Mammary epithelial cell (primary cell): ENCODE measurements at places on chromosomes 11 and 22. TPM values are rescaled to one million over a fixed set of nuclear protein-coding genes. Genes with fewer than 3 reads are reported as not detected.

THY1 gene
- 1.6 and 5.7 TPM in 2 replicates for total RNA-seq

SLC25A1 gene
- 69.6 and 130 TPM in 2 replicates for total RNA-seq

UBQLN3 gene
- not detected for total RNA-seq

DNA sequence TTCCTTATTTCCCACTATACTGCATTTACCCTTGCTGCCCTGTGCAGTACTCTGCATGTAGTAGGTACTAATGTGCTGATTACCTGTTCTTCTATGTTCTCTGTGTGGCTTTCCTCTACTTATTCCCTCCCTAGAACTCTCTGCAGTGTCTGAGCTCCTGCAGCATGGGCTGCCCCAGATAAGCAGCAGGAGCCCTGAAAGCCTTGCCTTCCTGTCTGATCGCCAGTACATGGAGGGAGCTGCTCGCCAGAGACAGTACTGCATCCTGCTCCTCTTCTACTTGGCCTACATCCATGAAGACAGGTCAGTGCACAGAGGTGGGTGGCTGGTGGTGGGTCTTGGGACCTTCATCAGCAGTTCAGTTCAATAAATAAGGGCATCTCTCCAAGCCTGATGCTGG is 42.2 kb upstream of the CCDC134 start:
- DNase-seq = no peak

DNA sequence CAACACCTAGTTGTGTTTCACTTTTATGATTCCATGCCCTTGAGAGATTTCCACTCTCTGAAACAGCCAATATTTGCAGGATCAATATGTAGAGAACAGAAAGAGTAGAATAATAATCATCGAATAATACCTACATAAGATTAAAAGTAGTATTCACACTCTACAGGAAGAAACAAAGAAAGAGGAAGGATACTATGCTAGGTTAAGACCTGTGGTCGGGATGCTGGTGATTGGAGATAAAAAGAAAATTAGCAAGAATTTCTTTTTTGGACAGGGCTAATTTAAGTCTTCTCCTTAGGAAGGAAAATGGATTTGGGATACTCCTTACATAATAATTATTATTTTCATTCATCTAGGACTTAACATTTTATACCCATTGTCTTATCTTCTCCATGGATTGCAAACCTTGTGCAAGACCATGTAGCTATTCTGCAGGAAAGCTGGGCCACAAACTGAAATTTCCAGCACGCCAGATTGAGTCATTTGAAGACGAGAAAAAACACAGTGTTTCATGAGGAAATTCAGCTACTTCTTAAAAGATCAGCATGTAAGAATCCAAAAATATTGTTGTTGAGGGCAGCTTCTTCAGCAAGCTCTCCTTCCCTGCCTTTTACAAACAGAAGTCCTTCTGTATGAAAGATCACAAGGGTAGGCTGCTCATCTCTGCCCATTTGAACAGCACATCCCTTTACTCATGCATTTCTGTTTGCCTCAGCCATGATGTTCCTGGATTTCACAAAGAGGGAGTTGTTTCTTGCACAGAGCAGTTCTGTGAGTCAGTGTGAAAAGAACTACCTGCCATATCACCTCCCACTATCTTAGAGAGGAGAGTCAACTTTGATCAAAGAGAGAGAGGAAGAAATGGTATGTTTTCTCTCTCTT is 90.7 kb downstream of the FAM76B start:
- DNase-seq = peak; percentile 93
